ENCODE measurements at places on chromosomes 5 and 9.

GRCh38 chr9:129354498-129354897 lies 176.4 kb upstream of the IER5L start:
- no peak for DNase-seq

- no peak for DNase-seq
Measured at GRCh38 chr5:126857472-126858410, 80.8 kb downstream of the LMNB1 start.

DNA sequence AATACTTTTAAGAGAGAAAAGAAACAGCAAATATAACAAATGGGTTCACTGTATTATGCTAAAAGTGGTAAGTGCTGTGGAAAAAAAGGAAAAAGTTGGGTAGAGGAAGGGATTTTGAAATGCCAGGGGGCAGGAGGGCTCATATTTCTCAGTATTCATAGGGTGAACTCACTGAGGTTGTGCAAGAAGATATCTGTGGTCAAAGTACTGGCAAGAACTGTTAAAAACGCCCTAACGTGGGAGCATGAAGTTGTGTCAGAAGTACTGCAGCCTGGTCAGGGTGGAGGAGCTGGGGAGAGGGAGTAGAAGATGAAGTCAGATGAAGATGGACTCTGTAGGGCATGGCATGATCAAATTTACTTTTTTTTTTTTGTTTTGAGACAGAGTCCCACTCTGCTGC lies 31.2 kb upstream of the SLC28A3 start:
- no peak for DNase-seq

DNA sequence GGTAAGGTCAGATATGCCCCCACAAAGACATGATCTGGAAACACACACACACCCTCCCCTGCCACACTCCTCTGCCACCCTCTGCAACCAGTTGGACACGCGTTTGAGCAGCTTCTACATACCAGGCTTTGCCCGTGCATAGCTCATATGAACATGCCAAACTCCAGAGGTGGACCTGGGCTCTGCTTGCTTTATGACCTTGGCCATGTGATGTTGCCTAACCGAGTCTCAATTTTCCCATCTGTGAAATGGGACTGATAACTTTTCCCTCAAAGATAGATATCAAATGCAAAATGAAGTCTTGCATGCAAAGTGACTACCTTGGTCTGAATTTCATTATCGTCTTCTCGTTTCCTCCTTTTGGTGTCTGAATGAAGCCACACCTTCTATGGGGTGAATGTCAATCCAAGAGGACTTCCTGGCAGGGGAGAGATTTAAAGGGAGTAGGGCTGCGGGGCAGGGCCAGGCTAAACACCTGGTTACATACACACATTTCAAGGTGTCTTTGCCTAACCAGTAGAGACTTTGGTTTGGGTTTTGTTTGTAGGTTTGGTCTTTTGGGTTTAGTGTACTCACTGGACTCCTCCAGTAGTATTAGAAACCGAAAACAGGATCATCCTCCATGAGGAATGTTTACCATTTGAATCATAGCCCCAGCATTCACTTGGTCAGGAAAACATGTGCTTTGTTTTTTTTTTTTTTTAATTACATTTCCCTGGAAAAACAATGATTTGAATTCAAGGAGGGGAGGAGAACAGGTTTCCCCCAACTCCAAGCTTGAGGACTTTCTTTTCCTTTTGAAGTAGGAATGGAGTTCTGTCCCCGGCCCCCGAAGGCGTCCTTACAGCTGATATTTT lies 63.2 kb downstream of the COL27A1 start:
- DNase-seq = no peak

GRCh38 chr5:55554585-55555202 lies 19.9 kb upstream of the PLPP1 start:
- DNase-seq = no peak

DNA sequence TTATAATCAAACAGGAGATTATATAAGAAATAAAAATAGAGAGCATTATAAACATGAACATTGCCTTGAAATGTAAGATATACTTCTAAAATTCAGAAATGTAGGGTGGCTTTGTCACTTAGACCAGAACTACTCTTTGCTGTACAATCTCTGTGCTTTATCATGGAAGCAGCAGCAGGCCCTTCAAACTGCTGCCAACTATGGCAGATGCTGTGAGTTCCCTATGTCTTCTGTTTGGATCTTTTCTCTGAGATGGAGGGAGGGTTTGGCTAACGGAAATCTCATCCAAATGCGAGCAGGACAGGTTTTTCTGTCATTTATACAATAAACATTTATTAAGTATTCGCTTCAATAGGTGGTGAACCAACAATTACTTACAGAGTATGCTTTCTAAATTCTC lies 34.8 kb upstream of the RICTOR start:
- no peak for DNase-seq

- DNase-seq = no peak
Measured at GRCh38 chr5:79613549-79613948, 1.3 kb downstream of the TENT2 start.

DNA sequence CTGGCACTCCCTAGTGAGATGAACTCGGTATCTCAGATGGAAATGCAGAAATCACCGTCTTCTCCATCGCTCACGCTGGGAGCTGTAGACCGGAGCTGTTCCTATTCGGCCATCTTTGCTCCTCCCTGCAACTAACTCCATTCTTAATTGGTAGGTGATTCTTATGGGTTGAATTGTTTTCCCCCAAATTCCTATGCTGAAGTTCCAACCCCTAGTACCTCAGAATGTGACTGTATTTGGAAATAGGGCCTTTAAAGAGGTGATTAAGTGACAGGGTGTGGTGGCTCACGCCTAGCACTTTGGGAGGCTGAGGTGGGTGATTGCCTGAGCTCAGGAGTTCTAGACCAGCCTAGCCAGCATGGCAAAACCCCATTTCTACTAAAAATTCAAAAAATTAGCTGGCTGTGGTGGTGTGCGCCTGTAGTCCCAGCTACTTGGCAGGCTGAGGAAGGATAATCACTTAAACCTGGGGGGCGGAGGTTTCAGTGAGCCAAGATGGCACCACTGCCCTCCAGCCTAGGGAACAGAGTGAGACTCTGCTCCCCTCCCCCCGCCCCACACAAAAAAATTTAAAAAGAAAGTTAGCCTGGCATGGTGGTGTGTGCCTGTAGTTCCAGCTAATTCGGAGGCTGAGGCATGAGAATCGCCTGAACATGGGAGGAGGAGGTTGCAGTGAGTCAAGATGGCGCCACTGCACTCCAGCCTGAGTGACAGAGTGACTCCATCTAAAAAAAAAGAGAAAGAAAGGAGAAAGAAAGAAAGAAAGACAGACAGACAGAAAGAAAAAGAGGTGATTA lies 25.2 kb upstream of the FOCAD start:
- no peak for DNase-seq

DNA sequence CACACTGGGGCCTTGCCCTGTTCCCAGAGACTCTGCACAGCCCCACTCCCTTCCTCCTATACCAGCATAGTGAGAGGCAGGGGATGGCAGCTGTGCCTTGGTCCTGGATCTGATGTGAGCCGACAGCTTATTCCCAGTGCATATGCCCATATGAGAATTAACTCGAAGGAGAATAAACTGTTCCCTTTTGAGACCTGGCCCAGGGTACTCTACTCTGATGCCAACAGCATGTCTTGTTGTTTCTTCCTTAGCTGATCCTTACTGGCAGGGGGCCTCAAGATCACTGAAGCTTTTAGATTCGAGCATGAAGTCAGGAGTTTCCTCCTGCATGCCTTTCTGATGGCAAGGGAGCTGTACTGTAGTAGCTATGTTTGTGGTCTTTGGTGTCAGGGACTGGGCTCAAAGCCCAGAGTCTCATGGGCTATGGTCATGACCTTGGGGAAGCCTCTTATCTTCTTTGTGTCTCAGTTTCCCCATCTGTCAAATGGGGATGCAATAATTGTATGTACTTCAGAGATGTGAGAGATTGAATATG lies 57.1 kb downstream of the DOCK2 start:
- DNase-seq = no peak

DNA sequence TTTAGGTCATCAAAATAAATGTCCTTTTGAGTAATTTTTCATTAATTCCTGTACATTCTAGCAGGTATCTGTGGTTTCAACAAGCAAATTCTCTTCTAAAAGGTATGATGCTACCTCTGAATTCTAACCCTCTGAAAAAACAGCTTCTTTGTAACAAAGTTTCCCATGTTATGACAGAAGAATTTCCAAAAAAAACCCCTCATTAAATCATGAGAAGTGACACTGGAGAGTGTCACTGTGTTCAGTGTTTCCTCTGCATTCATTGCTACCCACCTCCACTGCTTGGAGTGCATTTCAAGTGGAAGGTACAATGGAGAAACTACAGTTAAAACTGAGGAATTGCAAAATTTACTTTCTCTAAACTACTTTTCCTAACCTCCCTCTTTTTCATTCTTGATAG lies 10.1 kb downstream of the CDKN2A start:
- DNase-seq = no peak

GRCh38 chr9:96232539-96233241 lies 69.3 kb downstream of the HSD17B3 start:
- DNase-seq = no peak

DNA sequence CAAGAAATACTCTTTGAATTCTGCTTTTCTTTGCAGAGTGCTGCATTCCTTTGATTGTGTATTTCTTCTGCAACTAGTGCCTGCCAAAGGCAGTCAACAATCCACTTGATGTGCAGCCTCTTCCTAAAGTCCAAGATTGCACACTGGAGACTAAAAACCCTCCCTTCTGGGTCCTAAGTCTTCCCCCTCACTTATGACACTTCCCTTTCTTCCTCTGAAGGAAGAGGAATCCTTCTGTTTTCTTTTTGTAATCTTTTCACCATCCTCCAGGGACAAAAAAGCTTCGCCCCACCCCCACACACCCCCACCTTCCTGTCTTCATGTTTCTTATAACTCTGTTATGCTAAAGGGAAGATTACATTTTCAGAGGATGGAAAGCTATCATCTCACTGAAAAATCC lies 39.9 kb downstream of the WDR36 start:
- no peak for DNase-seq

GRCh38 chr9:104700306-104700705 lies 6.0 kb downstream of the OR13D1 start:
- no peak for DNase-seq

DNA sequence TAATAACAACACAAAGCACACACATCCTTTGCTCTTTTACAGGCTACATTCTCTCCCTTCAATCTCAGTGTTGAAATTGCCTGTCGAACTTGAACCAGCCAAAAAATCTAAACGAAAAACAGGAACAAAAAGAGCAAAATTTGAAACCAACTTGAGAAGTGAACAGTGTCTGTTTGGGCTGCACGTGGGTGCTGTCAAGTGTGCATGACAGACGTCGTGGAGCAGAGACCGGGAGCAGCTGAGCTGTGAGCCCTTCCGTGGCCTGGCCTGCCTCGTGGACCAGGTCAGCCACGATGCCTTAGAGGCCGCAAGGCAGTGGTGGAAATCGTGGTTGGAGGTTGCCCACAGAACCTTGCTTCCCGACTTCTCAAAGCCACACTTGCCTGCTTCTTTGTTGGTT lies 34.8 kb upstream of the DENND1A start:
- no peak for DNase-seq

Measured in GM12891 (cell line).